ENCODE measurements at places on chromosomes 11 and 22.

- no peak for DNase-seq
Observed at GRCh38 chr22:47012589-47013370, 250.3 kb downstream of the TBC1D22A start.

- no peak for DNase-seq
Observed at GRCh38 chr11:9629064-9629463, 34.8 kb upstream of the SWAP70 start.

DNA sequence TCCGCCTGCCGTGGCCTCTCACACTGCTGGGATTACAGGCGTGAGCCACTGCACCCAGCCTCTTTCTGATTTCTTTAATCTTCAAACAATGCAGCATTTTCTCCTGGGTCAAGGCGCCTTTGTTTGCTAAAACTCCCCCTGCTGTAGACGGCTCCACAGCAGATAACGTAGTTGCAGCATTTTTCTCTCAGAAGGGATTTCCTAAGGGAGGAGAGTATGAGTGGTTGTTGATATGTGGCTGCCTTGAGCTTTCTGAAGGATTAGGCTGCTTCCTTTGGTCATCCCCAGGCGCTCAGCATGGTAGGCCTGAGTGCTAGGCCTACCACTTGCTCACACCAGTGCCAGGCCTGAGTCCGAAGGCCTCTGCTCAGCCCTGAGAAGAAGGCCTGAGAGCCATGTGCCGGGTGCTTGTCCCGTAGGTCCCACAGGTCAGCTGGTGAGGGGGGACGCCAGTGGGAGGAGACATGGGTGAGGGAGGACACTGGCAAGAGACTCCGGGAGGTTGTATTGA, 18.1 kb downstream of the SMARCB1 start:
- DNase-seq, result no peak

DNA sequence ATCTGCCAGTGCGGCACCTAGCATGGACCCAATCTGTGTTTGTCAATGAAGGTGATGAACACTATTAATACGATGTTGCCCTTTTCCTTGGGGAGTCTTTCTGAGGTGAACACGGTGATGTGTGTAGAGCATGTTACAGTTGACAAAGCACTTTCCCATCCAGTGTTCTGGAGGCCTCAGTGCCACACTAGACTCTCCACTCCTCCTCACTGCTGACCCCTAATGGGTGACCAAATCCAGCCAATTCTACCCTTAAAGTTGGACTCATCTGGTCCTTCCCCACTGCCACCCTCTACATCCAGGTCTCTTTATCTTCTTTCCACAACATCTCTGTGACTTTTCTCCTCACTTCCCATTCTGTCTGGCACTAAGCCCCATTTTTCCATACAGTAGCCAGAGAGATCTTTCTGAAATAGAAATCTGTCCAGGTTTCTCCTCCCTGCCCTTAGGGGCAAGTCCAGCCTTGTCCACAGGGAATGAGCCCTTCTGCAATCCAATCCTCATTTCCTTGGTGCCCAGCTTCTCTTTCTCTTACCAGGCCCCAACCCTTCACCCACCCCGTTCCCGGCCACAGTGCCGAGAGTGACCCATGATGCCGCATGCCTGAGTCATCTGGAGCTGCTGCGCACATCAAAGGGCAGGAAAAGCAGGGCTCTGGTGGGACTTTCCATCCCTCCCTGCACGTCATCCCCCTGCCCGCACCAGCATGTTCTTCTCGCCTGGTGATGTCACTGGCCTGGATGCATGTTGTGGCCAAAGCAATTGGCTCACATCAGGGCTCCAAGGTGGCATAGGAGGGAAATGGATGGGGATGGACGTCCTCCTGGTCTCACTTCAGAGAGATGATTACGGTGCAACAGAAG, 64.2 kb downstream of the RASSF10 start:
- no peak for DNase-seq

GRCh38 chr11:73466643-73467042, 90.4 kb downstream of the RELT start:
- DNase-seq, result no peak
